ENCODE measurements at places on chromosomes 2 and 18.
A peak's percentile ranks its signal among the peaks of the same experiment; 100 is the strongest.

DNA sequence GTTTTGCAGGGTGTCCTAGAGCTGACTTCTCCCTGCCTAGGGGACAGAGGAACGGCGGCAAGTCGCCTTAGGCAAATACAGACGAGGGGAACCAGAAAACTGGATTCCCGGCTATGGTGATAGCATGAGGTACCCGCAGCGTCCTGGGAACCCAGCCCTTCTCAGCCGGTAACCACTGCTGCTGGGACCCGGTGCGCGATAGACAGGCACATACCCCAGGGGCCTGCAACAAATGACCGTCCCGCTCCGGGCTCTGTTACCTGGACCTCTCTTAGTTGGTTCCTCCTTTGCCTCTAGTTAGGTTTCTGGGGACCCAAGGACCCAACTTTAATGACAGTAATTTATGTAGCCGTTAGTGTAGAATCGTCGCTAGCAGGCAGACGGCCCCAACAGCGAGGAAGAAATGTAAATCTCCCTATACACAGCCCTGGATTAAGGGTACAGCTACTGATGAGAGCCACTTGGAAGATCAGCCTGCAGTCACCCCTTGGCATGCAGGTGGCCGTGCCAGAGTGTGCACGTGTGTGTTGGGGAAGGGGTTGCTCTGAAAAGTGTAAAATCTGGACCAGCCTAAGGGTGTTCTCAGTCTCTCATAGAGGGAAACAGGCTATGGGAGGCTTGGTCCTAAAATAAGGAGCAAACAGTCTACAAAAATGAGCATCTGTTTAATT lies 819 bp upstream of the SERPINE2 start:
- peak; percentile 31 for DNase-seq

DNA sequence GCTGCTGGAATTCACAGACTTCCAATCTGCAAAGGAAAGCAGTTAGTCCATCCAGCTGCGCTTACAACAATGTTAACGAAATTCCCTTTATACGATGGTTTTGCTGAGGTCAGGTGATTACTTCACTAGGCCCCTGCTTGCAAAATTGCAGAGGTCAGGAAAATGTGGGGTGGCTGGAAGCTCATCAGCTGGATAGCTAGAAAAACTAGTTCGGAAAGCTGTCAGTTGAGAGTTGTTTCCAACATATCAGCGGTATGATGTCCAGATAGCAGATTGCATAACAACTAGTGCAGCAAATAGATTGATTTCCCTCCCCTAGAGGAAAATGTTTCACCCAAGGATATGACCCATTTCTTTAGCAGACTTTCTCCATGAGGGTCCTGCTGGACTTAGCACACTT lies 2021.1 kb upstream of the CELF4 start:
- DNase-seq = no peak

DNA sequence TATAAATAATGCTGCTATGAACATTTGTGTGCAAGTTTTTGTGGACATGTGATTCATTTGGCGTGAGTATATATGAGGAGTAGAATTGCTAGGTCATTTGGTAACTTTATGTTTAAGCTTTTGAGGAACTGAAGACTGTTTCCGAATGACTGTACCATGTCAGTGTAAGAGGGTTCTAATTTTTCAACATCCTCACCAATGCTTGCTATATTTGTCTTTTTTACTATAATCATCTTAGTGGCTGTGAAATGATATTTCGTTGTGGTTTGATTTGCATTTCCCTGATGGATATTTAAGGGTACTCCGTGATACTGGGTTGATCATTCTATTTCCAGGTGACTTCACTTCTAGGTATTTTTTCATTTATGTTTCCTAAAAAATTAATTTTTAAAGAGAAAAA lies 241.1 kb downstream of the BCL2 start:
- no peak for DNase-seq

GRCh38 chr2:64623242-64623850 lies 30.4 kb downstream of the SERTAD2 start:
- DNase-seq = no peak

GRCh38 chr2:214895469-214895868 lies 86.0 kb upstream of the BARD1 start:
- DNase-seq = no peak

DNA sequence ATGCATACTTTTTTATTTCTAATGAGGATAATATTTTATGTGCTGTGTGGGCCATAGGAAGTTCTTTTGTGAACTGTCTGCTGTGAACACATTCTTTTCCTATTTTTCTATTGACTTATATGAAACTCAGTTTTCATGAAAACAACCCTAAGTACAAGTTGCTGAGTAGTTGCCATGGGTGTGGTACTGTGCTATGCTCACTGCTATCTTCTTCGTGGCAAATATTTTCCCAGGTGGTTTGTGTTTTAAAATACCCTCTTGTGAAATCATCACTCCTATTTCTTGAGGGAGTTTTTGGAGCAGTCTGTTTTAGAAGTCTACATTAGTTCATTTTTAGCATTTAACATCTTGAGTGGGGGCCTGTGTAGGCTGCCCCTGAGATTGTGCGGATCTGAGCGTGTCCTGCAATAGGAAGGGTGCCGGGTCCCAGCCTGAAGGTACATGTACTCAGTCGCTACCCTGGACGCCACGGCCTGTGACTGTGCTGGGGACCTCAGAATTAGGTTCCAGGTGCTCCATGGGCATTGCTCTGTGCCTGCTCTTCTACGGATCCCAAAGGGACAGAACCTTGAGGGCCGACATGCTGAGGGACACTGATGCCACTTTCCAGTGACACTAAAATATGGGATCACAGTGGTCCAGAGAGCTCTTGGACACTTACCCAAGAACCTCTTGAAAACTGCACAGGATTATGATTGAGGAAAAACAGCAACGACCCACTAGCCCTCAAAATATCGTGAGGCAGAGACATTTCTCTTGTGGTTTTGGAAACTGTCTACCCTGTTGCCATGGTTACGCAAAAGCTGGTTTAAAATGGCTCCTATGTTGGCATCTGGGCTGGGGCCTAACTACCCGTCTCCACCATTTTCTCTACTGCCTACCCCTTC lies 480.4 kb downstream of the TGIF1 start:
- no peak for DNase-seq

- peak; percentile 94 for DNase-seq
Measured at GRCh38 chr2:134119713-134120405, 134.0 kb upstream of the MGAT5 start.

GRCh38 chr18:21672521-21673267 lies 31.9 kb downstream of the ABHD3 start:
- DNase-seq = no peak

DNA sequence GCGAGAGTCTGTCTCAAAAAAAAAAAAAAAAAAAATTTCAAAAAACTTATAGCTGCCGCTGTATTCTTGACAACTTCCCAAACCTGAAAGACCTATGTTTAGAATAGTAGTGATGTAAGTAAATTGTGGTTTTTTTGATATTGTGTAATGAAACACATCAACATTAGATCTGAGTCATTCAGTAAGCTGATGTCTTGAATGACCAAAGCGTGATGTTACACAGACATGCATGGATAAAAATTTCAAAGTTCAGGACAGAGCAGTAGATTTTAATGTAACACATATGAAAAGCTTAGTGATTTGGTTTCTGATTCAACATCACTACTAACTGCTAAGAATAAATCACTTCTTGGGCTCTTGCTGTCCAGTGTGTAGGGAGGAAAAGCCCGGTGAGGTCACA lies 69.3 kb upstream of the MEX3C start:
- DNase-seq = no peak

GRCh38 chr2:23533338-23533695 lies 148.3 kb downstream of the KLHL29 start:
- no peak for DNase-seq

GRCh38 chr2:223528036-223528435 lies 74.1 kb downstream of the SCG2 start:
- DNase-seq = no peak

DNA sequence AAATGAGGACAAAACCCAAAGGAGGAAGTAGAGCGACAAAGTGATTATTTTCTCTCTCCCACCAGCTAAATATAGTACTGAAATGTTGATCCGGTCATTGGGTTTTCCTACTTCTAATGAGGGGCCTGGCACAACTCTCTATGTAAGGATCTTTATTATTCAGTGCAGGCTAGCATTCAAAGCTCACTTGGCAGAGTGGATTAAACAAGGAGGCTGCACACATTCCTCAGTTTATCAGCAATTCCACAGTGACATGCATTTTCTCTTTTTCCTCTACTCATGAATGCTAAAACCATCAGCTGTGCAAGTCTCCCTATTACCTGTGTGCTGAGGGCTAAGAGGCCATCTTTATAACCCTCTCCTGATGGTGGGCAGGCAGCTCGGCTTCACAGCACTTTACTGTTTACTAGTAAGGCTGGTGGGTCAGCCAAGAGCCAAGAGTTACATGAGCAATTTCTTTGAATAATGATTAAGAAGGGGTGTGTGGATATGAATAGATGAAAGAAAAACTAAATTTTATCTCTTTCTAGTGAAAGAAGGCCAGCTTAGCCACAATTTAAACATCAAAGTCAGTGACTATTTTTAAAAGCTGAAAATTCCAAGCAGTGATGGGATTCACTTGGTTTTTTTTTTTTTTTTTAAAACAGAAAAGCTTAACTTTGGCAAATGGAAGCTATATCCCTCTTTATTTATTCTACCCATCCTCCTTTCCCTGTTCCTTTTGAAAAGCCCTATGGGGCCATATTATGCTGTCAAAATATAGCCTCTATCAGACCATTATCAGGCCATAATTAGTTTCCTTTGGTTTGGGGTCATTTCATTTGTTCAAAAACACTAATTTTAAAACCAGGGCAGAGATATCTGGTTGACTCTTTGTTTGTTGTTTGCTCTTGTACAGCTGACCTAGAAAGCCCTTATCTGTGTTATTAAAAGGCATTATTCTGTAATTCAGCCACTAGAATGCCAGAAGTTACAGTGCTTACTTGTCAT lies 111.0 kb downstream of the RBM43 start:
- no peak for DNase-seq

- DNase-seq = no peak
Measured at GRCh38 chr2:11161747-11162146, 6.5 kb downstream of the SLC66A3 start.

DNA sequence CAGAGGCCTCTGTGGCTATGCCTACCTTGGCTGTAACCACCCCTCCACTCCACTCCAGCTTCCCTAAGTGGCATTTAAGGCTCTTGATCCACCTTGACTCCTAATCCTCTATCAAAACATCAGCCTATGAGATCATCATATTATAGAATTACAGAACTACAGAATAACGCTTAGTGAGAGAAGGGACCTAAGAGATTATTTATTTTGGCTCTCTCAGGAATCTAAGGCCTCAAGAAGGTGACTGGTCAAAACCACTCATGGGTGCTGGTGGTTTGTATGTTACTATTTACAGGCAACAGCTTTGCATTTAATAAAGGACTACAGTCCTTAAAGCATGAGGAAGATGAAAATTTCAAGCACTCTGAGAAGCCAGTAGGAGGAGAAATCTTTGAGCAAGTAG lies 118.8 kb downstream of the FSHR start:
- no peak for DNase-seq

DNA sequence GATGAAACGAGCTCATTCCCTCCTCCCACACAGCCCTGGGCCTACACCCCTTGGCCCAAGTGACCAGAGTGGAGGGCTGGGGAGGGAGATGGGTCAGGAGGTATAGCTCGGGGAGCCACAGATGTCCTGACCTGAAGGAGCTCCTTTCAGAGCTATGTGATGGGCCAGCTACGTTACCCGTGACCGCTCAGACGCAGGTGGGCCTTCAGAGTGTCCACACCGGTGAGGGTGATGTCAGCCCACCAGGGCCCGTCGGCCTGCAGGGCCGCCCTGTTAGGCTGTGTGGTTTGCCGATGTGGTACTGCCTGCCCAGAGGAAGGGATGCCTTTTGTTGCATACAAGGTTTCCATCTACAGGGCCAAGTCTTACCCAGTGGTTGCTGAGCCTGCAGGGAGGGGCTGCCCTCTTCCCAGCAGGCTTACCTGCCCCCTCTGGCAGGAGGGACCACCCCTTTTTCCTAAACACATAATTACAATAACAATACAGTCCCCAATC lies 41.8 kb upstream of the FOSL2 start:
- DNase-seq = no peak

DNA sequence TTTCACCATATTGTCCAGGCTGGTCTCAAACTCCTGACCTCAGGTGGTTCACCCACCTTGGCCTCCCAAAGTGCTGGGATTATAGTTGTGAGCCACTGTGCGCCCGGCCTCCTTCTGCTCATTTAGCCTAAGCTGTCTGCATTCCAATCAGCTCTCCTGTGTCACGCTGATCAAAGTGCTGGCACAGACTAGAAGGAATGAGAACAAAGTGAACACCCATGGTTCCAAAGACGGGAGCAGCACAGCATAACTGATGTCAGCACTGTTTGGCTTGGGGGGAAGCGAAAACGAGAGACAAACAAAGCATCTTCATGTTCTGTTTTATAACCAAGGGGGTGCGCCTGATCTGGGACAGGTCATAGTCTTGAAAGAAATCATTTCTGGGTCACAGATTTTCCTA lies 43.3 kb downstream of the DIPK1C start:
- DNase-seq = no peak

Data from HT-29 (cell line).